CMK (cell line): ENCODE measurements at places on chromosomes 12 and 14.

DNA sequence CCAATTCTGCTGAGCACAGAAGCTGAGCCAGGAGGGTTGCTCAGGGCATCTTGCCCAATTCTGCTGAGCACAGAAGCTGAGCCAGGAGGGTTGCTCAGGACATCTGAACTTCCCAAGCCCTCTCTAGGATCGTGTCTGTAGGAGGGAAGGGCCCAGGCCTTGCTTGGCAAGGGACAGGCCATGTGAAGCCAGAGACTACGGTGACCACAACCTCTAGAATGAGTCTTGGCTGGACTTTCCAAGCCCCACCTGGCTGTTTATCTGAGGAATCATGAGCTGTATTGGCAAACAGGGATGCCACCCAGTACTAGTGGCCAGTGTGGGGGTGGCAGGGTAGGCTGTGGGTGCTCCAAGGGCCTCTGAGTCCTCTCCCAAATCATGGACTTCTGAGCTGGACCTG lies 7.7 kb upstream of the SERPINA6 start:
- DNase-seq: no peak

DNA sequence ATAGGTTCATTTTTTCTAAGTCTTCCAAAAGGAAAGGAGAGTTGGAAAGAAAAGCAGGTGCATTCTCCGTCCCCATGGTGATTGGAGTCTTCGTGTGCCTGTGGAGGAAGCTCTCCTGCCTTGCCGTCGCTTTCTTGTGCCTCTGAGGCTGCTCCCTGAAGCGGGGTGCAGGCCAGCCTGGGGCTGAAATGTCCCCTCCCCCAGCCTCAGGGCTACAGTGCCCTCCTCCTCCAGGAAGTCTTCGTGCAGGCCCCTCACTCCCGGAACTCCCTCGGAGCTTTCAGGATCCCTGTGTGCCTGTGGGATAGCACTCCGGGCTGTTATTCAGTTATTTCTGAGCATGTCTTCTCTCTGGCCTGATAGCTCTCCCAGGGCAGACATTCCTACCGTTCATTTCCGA lies 569.2 kb downstream of the VRK1 start:
- no peak for DNase-seq

GRCh38 chr12:3463921-3464320 lies 27.1 kb upstream of the PRMT8 start:
- DNase-seq: no peak

DNA sequence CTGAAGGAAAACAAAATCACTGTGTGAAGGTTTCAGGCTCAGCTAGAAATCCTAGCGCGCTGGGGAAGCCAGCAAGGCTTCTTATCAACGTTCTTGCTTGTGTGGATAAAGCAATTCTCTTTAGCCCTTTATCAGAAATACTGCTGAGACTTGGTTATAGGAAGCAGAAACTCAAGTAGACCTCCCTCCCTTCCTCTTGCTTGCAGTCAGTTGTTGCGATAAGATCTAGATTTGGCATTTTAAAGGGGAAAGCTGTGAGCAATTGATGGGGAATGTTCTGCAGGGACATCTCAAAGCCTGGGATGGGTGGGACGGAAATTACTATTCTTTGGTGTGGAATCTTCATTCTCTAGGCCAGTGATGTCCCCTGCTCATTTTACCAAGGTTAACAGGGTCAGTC lies 76.4 kb upstream of the ANO4 start:
- DNase-seq: no peak

DNA sequence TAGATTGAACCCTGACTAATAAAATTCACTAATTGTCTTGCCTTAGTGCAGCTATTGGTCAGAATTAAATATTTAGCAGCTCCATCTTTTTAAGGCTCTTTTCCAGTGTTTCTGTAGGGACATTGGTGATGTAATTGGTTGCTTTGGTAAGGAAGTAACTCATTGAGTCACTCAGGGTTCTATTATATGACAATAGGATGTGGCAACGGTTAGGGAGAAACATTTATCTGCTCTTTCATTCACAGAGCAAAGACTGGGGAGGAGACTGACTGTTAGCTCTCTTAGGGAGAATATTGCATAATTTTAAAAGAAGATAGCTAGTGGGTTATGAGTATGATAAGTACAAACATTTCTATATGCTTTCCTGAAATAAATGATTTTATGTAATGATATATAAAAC lies 616.5 kb downstream of the TRHDE start:
- no peak for DNase-seq

DNA sequence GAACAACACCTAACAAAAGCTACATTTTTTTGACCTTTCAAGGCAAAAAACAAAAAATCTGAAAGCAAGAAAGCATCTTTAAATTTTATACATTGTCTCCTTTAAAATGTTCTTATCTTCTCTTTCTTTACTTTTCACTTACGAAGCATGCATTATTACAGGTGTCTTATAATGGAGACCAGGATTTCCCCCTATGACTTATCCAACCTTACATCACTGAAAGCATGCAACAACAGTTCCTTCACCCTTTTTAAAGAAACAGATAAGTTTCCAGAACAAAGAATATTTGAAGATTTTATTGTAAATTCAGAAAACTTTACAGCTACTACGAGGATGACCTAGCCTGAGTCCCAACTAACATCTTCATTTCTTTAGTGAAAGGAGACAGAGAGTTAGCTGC lies 277.2 kb downstream of the AKAP6 start:
- DNase-seq: no peak

DNA sequence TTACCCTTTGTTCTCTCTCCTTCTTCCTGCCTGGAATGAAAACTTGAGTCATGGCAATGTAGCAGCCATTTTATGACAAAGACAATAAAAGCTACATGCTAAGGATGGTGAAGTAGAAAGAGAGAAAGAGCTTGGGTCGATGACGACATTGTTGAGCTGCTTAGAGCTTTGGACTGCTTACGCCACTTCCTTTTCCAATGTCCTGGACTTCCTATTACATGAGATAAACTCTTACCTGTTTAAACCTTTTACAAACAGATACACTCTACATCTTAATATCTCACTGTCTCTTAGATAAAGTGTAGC lies 70.1 kb downstream of the PEBP1 start:
- no peak for DNase-seq
